Hematopoietic multipotent progenitor cell treated with erythropoietin and hydrocortisone succinate and interleukin-3 and kit ligand, for 4 days (in vitro differentiated cells): ENCODE measurements at places on chromosomes 13 and 19.

DNA sequence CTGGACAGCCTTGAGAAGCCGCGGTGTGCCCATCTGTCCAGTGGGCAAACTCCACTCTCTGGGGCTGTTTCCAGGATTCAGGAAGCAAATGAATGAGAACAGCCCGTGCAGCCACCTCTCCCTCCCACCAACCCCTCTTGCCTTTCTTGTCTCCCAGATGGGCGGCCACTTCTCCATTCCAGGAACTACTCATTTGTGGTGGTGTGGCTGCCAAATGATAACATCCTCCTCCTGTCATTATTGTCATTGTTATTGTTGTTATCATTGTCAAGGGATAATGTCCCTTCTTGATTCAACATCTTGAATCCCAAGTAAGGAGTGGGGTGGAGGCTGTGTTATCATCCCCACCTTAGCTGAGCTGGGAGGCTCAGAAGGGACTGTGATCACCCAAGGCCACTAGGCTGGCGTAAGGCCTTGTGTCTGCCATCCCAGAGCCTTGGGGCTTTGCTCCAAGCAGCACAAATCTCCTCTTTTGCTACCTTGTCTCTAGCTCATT is 1.6 kb downstream of the DNM2 start:
- DNase-seq: peak; percentile 89

- no peak for DNase-seq
Observed at GRCh38 chr13:32659736-32660135, 73.5 kb downstream of the PDS5B start.

DNA sequence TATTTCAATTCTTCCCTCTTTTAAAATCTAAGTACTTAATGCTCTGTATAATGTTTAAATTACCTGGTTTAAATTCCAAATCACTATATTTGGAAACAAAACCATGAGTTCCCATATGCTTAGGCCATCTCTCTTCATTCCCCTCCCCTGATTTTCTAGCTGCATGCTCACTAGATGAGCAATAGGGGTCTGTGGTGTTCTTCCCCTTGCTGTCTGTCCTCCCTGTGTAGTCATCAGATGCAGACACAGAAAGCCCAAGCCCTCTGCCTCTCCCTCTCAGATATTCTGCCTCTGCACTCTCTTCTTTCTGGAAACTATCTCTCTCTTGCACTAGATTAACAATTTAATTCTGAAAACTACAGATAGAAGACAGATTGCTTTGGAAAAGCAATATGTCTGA is 1730.2 kb downstream of the OLFM4 start:
- no peak for DNase-seq

DNA sequence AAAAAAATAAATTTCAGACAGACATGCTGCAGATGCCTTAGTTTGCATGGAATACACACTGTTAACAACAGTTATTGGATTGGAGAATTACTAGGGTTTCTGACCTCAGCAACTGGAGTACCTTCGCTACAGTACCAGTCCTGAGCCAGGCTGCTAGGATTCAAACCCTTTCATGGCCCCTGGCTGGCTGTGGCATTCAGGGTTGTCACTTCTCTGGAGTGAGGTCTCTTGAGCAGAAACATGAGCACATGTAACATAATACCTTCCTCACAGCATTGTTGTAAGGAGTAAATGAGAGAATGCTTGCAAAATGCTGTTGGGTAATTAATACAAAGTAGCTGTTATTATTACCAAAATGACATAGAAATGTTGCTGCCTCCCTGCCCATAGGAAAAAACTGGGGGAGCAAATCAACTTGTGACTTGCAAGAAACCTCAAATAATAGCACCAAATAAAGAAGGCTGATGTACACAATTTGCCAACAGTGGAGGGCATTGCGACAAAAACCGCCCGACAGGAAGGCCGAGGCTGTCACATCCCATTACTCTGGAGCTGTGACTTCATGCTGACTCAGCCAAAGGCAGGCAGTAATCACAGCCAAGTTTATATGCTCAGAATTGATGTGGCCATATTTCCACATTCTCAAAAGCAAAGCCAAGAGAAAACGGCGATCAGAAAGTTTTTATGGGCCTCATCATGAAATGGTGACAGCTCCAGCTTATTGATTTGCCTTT is 100.4 kb downstream of the RFC3 start:
- DNase-seq: peak; percentile 14

DNA sequence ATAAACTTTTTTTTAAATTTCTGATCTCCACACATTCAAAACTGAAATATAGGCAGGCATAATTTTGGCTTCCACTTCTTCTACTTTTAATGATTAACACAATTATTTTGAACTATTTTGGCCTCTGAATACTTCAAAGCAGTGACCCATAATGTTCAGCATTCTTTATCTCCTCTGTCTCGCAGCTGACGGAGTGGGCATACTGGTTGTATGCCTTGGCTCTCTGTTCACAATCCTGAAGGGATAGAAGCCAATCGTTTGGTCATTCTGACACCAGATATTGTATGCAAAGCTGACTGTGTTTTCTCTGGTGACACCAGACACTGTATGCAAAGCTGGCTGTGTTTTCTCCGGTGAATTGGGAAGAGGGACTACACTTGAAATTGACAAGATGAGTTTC is 833.0 kb downstream of the EFNB2 start:
- DNase-seq: no peak

DNA sequence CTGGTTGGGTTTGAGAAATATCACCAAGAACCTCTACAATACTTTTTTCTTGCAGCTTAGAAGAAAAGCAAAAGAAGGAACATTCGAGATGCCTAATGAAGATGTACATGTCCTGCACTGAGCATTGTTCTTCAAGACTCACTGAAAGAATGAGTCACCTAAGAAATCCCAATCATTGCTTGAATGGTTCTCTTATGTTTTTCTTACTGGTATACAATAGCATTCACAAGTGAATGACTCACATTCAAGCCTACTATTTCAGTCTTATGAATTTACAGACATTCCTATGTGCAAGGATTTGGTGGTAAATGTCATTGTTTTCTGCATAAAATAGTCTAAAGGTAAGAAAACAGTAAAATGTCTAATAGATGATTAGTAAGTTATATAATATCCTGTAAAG is 594.6 kb downstream of the PCDH9 start:
- no peak for DNase-seq

DNA sequence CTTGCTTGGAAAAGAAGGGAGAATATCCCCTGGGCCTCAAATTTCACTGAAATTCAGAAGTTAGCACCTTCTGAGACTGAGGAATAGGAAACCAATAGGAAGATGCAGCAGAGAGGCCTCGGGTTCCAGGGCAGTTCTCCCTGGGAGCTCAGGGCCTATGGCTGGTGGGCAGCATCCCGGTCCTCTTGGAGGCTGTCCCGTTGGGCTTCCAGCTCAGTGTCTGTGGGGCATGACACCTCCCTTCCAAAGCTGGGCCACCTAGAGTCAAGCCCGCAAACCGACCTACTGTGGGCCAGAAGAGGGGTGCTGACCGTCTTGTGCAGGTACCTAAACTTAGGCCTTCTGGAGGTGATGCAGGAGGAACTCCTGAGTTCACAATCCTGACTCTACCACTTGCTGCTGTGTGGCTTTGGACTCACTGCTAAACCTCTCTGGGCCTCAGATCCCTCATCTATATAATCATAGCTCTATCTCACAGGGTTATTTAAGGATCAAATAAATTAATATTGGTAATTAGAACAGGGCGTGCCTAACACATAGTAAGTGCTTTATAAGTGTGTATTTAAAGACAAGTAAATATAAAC is 17.1 kb downstream of the SIAH3 start:
- DNase-seq: no peak

GRCh38 chr13:92390217-92390616 is 836.4 kb upstream of the GPC6 start:
- no peak for DNase-seq

DNA sequence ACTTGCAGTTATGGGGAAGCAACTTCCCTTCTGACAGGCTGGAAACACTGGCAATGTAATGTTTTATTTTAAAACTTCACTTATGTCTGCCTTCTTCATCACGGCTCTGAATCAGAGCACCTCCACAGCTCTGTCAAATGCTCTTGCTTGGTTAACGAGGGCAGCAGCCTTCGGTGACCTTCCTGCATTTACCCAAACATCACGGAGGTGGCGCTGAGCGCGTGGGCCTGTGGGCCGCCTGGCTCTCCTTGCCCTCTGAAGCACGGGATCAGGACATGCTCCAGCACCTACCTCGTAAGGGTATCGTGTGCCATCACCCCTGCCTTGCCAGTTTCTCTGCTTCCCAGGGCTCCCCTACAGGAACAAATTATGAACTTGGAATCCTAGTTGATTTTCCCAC is 310.0 kb downstream of the TEX29 start:
- no peak for DNase-seq

- no peak for DNase-seq
Observed at GRCh38 chr19:18670312-18670711, 13.2 kb upstream of the CRTC1 start.

GRCh38 chr13:111506621-111507020 is 186.2 kb downstream of the TEX29 start:
- DNase-seq: no peak

DNA sequence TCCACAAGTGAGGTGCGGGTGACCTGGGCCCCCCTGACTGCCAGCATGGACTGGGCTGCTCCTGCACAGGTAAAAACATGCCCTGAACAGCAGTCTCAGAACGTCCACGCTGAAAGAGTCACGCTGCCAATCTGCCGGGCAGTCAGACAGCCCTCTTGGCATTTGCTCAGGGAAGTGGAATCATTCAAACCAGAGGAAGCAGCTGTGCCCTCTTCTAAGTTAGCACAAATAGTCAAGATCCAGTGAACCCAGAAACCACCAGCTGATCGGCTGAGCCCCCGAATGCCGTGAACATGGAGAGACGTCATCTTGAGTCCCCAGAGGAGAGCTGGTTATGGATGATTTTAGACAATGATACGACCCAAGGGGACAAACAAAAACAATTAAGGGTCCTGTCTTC is 34.4 kb downstream of the KLF2 start:
- DNase-seq: no peak

- no peak for DNase-seq
Observed at GRCh38 chr13:83168590-83168989, 713.7 kb downstream of the SLITRK1 start.

DNA sequence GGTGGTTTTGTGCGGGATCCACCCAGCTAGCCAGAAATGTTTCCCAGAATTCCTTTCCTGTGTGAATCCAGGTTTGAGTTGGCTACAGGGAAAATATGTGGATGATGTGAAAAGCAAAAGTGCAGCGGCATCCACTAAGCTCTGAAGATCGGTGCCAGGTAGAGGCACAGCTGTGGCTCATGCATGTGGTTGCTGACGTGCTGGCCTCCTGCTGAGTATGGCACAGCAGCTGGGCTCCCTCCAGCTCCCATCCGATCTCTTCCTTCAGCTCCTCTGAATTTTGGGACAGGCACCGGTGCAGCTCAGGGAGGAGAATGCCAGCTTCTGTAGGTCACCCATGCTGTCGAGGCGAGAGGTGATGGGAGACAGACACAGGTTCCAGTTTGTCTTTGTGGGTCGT is 84.0 kb upstream of the GSX1 start:
- DNase-seq: no peak

DNA sequence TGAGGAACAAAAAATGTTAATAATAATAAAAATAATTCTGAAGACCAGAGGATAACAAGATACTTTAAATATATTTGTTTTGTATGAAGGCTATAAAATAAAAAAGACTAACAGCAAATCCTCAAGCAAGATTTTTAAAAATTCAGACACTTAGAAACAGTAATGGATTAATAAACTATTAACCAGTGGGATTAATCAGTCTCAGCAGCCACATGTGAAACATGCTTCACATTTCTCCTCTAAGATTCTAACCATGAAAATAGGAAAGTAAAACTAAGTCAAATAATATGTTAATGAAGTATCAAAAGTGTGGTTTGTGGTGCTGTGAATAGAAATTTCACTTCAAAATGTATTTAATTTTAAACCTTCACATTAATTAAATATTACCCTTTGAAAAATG is 57.4 kb downstream of the KCNRG start:
- DNase-seq: no peak

DNA sequence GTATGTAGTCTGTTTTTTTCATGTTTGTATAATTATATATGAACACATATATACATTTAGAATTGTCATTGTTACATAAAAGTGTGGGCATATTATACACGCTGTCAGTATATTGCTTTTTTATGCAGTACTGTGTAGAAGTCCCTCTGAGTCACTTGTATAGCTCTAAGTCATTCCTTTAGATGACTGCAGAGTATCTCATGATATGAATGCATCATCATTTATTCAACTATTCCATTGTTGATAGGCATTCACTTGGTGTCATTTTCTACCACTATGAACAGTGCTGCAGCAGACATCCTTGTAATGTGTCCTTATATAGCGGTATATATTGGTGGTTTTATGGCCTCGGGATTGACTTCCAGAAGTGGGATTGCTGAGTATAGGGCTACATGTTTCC is 15.3 kb downstream of the RFXAP start:
- no peak for DNase-seq

- no peak for DNase-seq
Observed at GRCh38 chr13:26699197-26699490, 61.4 kb downstream of the GPR12 start.

- peak; percentile 33 for DNase-seq
Observed at GRCh38 chr13:30873499-30873898, 32.6 kb upstream of the MEDAG start.

- no peak for DNase-seq
Observed at GRCh38 chr13:110346661-110347067, 39.6 kb downstream of the COL4A2 start.

DNA sequence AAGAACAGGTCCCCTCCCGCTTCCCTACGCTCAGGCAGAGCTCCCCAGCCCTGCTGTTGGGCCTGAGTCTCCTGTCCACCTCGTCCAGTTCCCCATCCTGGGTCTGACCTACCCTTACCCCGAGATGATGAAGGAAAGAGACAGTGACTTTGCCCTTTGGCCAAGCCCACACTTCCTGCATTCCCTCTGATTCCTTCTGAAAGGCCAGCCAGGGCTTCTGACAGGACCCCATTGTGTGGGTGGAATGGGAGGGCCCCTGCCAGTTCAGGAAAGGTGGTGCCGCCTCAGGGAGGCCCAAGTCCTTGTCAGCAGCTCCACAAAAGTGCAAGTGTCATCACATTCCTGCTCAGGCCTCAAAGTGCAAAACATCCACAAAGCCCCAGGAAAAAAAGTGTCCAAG is 177.8 kb downstream of the PAN3 start:
- DNase-seq: no peak

DNA sequence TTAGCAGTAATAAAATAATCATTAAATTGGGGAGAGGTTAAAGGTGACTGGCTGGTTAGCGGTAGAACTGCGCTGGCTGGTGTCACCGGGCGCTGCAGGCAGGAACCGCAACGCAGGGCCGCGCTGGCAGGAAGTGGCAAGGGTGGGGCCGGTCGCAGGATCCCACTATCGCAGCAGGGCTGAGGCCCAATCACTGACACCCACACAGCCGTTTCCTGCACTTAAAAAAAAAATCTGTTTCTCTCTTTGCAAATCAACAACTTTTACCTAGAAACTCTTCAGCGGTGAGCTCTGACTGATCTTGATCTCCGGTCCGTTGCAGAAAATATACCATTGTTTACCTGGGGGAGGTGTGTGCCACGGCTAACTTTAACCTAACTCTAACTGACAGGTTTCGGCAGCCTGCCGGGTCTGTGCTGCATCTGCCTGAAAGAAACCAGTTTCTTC is 46.9 kb downstream of the KLF2 start:
- peak; percentile 92 for DNase-seq

GRCh38 chr19:53002479-53002878 is 11.2 kb upstream of the ERVV-1 start:
- no peak for DNase-seq
